CD4-positive, alpha-beta T cell treated with Interleukin-6 at 100 ng/mL for 8 hours (primary cell): ENCODE measurements at places on chromosomes 11 and 22.
A peak's percentile ranks its signal among the peaks of the same experiment; 100 is the strongest.

- DNase-seq: peak; percentile 11
These were observed 1.7 kb downstream of the YAP1 start for GRCh38 chr11:102111787-102112508.

DNA sequence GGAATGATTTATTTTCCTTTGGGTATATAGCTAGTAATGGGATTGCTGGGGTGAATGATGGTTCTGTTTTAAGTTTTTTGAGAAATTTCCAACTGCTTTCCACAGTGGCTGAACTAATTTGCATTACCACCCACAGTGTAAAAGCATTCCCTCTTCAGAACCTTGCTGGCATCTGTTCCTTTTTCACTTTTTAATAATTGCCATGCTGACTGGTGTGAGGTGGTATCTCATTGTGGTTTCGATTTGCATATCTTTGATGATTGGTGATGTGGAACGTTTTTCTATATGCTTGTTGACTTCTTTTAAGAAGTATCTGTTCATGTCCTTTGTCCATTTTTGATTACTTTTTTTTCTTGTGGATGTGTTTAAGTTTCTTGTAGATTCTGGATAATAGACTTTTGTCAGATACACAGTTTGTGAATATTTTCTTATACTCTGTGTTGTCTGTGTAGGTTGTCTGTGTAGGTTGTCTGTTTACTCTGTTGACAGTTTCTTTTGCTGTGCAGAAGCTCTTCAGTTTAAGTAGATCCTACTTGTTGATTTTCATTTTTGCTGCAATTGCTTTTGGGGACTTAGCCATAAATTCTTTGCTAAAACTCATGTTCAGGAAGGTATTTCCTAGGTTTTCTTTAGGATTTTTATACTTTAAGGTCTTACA, 291.8 kb upstream of the DDI1 start:
- no peak for DNase-seq

DNA sequence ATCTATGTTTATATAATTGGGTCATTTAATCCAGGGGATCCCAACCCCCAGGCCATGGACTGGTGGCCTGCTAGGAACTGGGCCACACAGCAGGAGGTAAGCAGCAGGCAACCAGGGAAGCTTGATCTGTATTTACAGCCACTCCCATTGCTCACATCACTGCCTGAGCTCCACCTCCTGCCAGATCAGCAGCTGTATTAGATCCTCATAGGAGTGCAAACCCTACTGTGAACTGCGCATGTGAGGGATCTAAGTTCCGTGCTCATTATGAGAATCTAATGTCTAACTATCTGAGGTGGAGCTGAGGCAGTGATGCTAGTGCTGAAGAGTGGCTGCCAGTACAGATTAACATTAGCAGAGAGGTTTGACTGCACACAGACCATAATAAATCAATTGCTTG, 32.8 kb downstream of the MS4A2 start:
- no peak for DNase-seq

- no peak for DNase-seq
These were observed 149.9 kb downstream of the PKNOX2 start for GRCh38 chr11:125314276-125315078.

DNA sequence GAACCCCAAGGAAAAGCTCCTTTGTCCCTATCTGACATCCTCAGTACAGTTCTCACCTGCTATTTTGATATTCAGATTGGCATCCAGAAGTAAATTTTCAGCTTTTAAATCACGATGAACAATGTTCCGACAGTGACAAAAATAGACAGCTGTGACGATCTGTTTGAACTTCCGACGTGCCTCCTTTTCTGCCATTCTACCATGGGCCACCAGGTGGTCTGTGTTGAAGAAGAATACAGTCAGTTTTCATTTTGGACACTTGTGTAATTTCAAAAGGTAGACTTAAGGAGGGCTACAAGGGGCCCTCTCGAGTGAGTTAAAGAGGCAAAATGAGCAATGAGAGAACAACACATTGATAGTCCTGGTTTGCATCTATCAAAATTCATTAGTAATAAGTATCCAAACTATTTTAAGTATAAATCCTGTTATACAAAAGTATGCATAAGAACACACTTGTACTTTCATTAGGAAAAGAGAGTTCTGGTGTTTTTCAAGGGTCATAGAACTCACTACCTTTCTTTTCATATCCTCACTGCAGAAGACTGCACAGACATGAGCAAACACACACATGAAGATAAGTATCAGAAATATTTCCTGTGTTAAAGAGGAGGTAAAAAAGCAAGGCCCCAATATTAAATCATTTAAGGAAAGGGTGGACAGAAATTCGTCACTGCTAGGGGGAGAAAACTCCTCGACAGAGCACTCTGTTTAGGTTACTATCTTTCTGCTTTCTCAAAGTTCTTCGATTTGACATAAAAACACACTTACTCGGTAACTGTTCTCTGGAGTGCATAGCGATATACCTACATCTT, 89.9 kb upstream of the APOA1 start:
- DNase-seq: peak; percentile 44

GRCh38 chr11:118524757-118525470, 2.4 kb upstream of the TTC36 start:
- DNase-seq: no peak

DNA sequence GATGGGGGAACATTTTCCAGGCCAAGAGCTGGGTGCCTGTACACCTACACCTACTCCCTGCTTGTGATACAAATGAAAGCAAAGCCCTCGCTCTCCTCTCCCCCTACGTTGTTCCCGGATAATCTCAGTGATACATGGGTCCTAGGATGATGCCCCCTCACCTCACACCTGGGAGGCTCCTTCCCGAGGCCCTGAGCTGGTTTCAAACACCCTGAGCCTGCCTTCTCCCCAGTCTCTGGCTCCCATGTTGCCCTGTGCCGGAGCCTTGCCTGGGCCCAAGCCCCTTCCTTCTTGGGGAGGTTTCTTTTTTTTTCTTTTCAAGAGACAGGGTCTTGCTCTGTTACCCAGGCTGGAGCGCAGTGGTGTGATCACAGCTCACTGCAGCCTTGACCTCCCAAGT, 23.3 kb downstream of the TRMU start:
- DNase-seq: no peak

DNA sequence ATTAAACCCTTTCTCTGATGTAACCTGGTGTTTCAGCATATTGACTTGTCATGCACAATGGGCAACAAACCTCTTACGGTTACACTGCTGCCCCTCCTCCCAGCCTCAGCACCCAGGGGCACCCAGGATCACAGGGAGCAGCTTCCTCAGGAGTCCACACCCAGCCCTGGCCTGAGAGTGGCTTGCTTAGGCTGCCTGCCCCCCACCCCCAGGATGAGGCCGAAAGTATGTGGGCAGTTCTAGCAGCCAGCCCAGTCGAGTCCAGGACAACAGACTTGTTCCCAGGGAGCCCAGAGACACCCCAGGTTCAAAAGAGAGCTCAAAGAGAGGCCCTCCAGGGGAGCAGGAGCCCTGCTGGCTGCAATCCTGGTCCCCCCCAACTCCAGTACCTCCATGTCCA, 108.1 kb upstream of the THY1 start:
- no peak for DNase-seq

- no peak for DNase-seq
These were observed 85.8 kb upstream of the E2F8 start for GRCh38 chr11:19326499-19326898.

GRCh38 chr22:39183991-39184585, 31.6 kb upstream of the CBX7 start:
- no peak for DNase-seq

DNA sequence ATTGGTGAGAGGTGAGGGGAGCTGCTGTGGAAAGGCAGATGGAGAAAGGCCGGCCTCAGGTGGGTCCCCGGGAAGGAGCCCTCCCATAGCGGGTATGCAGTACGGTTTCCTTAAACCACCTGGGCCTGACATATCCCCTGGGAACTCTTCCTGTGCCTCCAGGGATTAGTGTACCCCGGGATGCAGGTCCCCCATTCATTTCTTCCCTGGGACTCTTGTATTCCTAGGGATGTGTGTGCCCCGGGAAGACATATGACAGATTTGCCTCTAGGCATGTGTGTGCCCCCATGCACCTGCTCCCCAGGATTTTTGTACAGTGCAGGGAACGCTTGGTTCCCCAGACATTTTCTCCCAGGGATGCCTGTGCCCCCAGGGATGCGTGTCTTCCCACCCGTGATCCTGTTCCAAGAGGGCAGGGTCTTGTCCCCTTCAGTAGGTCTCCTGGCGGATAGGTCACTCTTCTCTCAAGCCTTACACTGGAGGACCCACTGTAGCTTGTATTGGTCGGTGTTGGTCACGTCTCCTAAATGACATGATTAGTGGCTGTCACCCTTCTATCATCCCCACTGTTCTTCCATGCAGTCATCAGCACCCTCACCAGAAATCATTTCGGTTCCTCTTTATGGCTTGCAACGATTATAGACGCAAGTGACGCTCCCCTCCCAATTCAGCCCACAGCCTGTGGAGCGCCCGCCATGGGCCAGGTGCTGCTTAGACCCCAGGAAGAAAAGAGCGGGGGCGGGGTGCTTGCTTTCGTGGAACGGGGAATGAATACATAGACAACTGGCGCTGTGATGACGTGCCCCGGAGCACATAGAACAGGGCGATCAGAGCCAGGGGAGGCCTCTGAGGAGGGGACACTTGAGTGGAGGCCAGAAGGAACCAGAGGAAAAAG, 1.3 kb downstream of the PARVB start:
- no peak for DNase-seq
